Progenitor cell of endocrine pancreas (in vitro differentiated cells): ENCODE measurements at places on chromosomes 16 and 17. TPM values are rescaled to one million over a fixed set of nuclear protein-coding genes. Genes with fewer than 3 reads are reported as not detected.

The MT1X gene
- total RNA-seq, result 6.8 and 6.9 TPM in 2 replicates

The DRC3 gene
- 13.3 and 15.4 TPM in 2 replicates for total RNA-seq

The NOD2 gene
- total RNA-seq, result not detected in 2 replicates

The NTN3 gene
- total RNA-seq, result 2.4 and 2.5 TPM in 2 replicates

The DERL2 gene
- 84.6 and 94.4 TPM in 2 replicates for total RNA-seq

DNA sequence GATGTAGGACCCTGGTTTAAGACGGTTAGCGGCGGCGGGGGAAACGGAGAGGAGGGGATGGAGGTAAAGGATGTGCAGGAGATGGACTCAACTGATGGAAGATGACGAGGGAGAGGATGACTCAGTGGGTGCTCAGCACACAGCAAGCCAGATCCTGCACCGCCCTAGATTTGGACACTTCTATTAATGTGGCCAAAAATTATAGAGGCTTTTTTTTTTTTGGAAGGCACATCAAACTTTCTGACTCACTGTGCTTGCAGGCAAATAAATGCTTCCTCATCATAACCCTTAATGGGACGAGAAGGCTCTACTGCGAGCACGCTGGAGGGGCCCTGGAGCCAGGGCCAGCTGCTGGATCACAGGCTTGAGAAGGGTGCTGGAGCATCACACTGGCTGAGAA lies 36.0 kb downstream of the RTN4RL1 start:
- H3K27ac ChIP-seq, result no peak overlapping the region
- no peak overlapping the region for H3K4me3 ChIP-seq
- no peak for DNase-seq

- H3K27me3 ChIP-seq, result peaks cover 15% of the 10 kb centered on the region
- no peak overlapping the region for H3K4me3 ChIP-seq
- DNase-seq, result no peak
- H3K27ac ChIP-seq, result no peak overlapping the region
These were observed 13.6 kb downstream of the SMPD3 start for GRCh38 chr16:68434624-68435210.

- peaks cover 14% of the 10 kb centered on the region for H3K4me1 ChIP-seq
- H3K36me3 ChIP-seq, result no peaks in the 10 kb centered on the region
- H3K4me3 ChIP-seq, result peak overlapping the region; percentile 100
- H3K27me3 ChIP-seq, result peaks cover 14% of the 10 kb centered on the region
- DNase-seq, result no peak
- H3K27ac ChIP-seq, result peak overlapping the region; percentile 95
These were observed 539 bp upstream of the GABARAPL2 start for GRCh38 chr16:75565640-75566039.

- peaks cover 6% of the 10 kb centered on the region for H3K4me1 ChIP-seq
- H3K27me3 ChIP-seq, result peaks cover 22% of the 10 kb centered on the region
- H3K27ac ChIP-seq, result no peak overlapping the region
- H3K4me3 ChIP-seq, result no peak overlapping the region
- no peaks in the 10 kb centered on the region for H3K36me3 ChIP-seq
- no peak for DNase-seq
These were observed 85.3 kb downstream of the ENGASE start for GRCh38 chr17:79159926-79160325.

- DNase-seq, result no peak
- peaks cover 17% of the 10 kb centered on the region for H3K36me3 ChIP-seq
- H3K27me3 ChIP-seq, result no peaks in the 10 kb centered on the region
These were observed 84.0 kb downstream of the ABR start for GRCh38 chr17:1095853-1096173.

DNA sequence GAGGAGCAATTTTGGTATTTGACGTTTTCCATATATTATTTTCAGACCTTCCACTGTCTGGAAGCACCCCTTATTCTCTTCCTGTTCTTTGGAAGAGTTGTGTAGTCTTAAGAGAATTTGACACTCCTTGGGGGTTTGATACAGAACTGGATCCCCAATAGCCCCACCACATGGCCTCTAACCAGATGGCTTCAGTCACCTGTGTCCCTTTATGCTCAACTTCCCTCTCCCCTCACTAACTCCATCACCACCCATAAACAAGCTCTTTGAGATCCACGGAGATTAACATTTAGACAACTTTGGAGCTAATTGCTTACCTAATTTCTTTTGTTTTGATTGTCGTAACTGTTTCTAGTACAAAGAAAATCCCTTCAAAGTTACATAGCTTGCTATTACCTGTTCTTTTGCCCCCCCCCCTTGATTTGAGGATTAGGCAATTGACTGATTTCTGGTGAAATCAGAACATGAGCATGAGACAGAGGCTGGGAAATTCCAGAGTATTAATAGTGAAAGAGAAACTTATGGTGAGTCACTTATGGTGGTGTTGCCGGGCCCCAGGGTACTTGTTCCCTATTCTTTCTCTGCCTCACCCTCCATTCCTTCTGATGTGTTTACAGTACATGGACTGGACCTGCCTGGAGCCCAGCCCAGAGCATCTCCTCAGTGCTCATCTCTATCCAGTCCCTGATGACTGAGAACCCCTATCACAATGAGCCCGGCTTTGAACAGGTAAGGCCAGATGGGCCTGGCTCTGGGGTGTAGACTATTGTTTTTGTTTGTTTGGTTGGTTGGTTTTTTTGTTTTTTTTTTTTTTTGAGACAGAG lies 7.5 kb downstream of the UBE2Z start:
- no peak for DNase-seq
- peaks cover 38% of the 10 kb centered on the region for H3K36me3 ChIP-seq
- H3K27me3 ChIP-seq, result no peaks in the 10 kb centered on the region
- H3K27ac ChIP-seq, result peak overlapping the region; percentile 71
- peaks cover 13% of the 10 kb centered on the region for H3K4me1 ChIP-seq

GRCh38 chr16:85557083-85557970 lies 55.8 kb upstream of the GSE1 start:
- H3K27me3 ChIP-seq, result no peaks in the 10 kb centered on the region
- peak overlapping the region; percentile 96 for H3K27ac ChIP-seq
- DNase-seq, result no peak
- H3K4me1 ChIP-seq, result peaks cover 54% of the 10 kb centered on the region
- no peaks in the 10 kb centered on the region for H3K36me3 ChIP-seq
- peak overlapping the region; percentile 81 for H3K4me3 ChIP-seq

DNA sequence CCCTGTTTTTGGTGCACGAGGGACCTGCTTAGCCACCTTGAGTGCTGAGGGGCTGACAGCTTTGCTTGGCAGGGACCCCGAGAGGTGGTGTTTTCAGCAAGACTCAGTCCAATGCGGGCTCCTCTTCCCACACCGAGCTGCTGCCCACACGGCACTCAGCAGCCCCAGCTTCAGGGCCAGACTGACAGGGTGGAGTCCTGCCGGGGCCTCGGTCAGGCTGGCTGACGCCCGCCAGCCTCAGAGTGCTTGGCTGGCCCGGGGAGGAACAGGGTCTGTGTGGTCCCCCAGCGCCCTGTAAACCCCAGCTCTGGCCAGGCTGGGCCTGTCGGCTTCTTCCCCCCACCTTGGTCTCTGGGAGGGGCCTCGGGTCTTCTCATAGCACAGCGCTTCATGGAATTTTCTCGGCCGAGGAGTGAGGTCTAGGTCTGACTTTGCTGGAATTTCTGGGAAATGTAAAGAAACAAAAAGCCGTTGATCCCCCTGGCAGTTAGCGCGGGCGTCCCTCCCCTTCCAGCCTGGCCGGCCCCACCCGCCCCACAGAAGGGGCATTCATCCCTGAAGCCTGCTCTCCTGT lies 2.6 kb downstream of the SOX8 start:
- no peak overlapping the region for H3K4me3 ChIP-seq
- peaks cover 1% of the 10 kb centered on the region for H3K4me1 ChIP-seq
- H3K27me3 ChIP-seq, result peaks cover 25% of the 10 kb centered on the region
- DNase-seq, result no peak

DNA sequence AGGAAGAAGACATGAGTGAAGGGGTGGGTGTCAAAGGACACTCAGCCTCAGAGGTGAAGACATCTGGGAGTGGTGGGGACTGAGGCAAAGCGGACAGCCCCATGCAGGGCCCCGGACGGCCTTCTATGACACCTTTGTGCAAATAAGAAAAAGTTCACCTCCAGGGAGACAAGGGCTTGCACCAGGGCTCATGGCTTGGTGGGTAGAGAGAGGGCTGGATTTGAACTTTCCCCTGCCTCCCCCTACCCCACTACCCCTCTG lies 30.5 kb downstream of the LRRC75A start:
- no peak overlapping the region for H3K27ac ChIP-seq
- peaks cover 2% of the 10 kb centered on the region for H3K36me3 ChIP-seq
- H3K27me3 ChIP-seq, result no peaks in the 10 kb centered on the region
- DNase-seq, result no peak
- H3K4me1 ChIP-seq, result peaks cover 7% of the 10 kb centered on the region
- H3K4me3 ChIP-seq, result no peak overlapping the region

DNA sequence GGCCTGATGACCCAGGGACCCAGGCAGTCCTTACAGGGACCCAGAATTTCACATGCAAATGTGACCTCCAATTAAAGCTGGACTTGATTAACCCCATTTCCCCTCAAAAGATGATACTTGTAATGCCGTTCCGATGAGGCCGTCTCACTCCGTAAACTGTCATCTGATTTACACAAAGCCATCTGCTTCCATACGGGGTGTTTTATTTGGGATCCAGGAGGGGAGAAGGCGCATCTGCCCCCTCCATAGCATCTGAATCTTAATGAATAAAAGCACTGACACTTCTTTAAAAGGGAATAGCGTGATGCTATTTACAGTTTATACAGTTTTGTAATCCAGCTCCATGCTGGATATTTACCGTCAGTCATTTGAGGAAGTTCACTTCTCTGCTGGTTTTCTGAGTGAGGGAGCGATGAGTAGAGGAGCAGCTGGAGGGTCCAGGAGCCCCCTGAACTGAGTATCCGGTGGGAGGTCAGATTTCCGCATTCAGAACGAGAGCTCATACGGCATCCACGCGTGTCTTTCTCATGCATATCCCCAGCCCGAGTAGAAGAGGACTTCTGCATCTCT lies 452.7 kb downstream of the WWOX start:
- H3K27ac ChIP-seq, result no peak overlapping the region
- no peak overlapping the region for H3K4me3 ChIP-seq
- peaks cover 5% of the 10 kb centered on the region for H3K4me1 ChIP-seq
- peaks cover 21% of the 10 kb centered on the region for H3K27me3 ChIP-seq
- no peaks in the 10 kb centered on the region for H3K36me3 ChIP-seq
- no peak for DNase-seq

GRCh38 chr17:38617074-38617860 lies 11.5 kb upstream of the SRCIN1 start:
- H3K27ac ChIP-seq, result no peak overlapping the region
- no peaks in the 10 kb centered on the region for H3K36me3 ChIP-seq
- peaks cover 11% of the 10 kb centered on the region for H3K4me1 ChIP-seq
- DNase-seq, result no peak
- H3K27me3 ChIP-seq, result peaks cover 15% of the 10 kb centered on the region

DNA sequence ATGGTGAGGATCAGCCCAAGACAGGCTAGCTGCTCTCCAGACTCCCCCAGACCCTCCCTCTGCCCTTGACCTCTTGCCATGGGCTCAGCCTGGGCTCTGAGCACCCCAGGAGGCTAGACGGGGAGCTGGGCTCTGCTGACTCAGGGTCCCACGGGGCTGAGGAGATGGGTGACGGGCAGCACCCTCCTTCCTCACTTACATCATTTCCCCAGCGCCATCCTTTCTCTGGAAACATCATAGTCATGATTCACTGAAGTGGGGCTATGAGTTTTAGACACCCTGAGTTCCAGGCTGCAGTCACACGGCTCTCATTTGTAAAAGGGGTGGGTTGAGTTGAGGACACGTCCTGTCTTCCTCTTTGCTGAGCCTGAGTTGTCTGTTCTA lies 3.0 kb upstream of the ITGAX start:
- peaks cover 27% of the 10 kb centered on the region for H3K27me3 ChIP-seq
- H3K36me3 ChIP-seq, result no peaks in the 10 kb centered on the region

DNA sequence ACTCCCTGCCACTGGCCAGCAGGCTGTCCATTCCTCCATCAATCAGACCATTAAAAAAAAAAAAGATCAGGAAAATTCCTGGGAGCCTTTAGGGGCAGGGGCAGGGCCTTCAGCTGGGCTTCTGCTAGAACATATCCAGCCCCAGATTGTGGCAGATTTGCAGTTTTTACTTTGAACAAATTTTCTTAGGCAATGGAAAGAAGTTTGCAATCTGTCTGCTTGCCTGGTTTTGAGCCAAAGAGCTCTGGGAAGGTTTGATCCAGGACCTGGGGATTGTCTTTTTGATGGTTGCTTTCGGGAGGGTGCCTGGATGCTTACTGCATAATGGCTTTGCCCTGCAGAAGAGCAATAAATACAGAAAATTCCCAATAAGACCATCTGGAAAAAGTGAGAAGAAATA lies 145.9 kb downstream of the SHISA9 start:
- H3K36me3 ChIP-seq, result no peaks in the 10 kb centered on the region
- no peaks in the 10 kb centered on the region for H3K27me3 ChIP-seq
- H3K4me1 ChIP-seq, result no peaks in the 10 kb centered on the region

GRCh38 chr17:28484296-28484695 lies 10.9 kb downstream of the SLC13A2 start:
- H3K27ac ChIP-seq, result no peak overlapping the region
- H3K27me3 ChIP-seq, result peaks cover 12% of the 10 kb centered on the region
- H3K36me3 ChIP-seq, result no peaks in the 10 kb centered on the region

- peaks cover 10% of the 10 kb centered on the region for H3K4me1 ChIP-seq
- DNase-seq, result no peak
- H3K27ac ChIP-seq, result no peak overlapping the region
- no peak overlapping the region for H3K4me3 ChIP-seq
- H3K36me3 ChIP-seq, result no peaks in the 10 kb centered on the region
- H3K27me3 ChIP-seq, result peaks cover 28% of the 10 kb centered on the region
These were observed 274.6 kb downstream of the HS3ST3B1 start for GRCh38 chr17:14575471-14575953.

DNA sequence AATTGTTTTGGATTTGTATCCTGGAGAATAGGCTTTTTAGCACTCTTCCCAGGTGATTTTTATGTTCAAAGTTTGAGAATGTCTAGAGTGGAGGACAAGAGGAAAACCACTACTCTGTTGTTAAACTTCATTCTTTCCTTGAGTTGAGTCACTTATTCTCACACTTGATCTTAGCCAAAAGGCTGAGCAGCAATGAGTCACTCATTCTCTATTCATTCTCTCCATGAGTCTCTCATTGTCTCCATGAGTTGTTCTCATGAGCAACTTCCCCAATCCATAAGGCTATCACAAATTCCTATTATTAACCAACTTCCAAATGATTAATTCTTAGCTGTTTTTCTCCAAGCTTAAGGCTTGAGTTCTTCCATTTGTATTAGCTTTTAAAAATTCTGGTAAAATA lies 1393.3 kb downstream of the CDH8 start:
- H3K36me3 ChIP-seq, result no peaks in the 10 kb centered on the region
- DNase-seq, result no peak
- no peak overlapping the region for H3K4me3 ChIP-seq
- H3K4me1 ChIP-seq, result peaks cover 2% of the 10 kb centered on the region
- H3K27ac ChIP-seq, result no peak overlapping the region

DNA sequence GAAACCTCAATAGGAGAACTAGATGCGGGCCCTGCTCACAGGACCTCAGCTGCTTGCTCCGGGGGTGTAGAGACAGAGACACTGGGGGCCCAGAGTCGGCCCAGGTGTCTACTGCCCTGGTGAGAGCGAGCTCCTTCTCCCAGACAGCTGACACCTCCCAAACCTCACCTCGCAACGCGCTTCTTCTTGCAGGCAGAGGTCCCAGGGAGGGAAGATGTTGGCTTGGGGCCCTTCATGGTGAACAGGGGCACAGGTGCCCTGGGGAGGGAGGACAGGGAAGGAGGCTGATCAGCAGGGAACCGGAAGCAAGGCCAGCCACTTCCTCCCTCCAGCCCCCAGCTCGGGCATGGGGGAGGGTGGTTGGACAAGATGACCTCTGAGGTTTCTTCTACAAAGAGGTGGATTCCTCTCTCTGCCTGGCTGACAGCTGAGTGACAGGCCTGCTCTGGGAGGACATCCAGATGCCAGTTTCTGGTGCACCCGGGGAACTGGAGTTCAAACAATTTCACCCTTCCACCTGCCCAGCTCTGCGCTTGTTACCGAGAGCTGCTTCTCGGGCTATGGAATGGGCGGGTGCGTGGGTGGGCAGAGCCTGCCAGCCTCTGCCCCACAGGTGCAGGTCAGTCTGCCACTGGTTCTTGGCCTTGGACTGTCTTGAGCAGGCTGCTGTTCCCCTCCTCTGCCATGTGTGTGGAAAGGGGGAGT lies 11.7 kb upstream of the GFAP start:
- H3K27me3 ChIP-seq, result peaks cover 20% of the 10 kb centered on the region
- H3K4me3 ChIP-seq, result no peak overlapping the region
- peaks cover 8% of the 10 kb centered on the region for H3K36me3 ChIP-seq
- H3K27ac ChIP-seq, result no peak overlapping the region
